ENCODE measurements at places on chromosomes 16 and 17.
A peak's percentile ranks its signal among the peaks of the same experiment; 100 is the strongest.

DNA sequence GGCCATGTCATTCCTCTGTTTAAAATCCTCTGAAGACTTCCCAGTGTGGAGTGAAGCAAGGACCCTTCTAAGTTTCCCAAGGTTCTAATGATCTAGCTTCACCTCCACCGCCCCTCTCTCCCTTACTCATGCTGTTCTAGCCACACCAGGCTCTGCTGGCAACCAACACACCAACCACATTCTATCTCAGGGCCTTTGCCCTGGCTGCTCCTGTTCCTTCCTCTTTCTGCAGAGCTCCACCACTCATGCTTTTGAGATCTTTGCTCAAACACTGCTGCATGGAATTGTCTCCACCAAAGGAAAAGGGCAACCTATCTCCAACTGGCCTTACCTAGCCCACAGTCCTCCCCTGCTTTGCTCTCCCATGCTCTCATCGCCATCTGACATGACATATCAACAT, 128.7 kb downstream of the XYLT1 start:
- no peak for DNase-seq

DNA sequence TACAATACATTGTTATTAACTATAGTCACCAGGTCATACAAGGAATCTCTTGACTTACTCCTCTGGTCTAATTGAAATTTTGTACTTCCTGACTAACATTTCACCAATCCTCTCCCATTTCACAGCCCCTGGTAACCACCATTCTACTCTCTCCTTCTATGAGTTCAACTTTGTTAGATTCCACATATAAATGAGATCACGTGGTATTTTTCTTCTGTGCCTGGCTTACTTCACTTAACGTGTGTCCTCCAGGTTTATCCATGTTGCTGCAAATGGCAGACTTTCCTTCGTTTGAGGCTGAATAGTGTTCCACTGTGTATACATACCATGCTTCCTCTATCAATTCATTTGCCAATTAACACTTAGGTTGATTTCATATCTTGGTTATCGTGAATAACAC, 128.5 kb downstream of the CHD9NB start:
- no peak for DNase-seq

DNA sequence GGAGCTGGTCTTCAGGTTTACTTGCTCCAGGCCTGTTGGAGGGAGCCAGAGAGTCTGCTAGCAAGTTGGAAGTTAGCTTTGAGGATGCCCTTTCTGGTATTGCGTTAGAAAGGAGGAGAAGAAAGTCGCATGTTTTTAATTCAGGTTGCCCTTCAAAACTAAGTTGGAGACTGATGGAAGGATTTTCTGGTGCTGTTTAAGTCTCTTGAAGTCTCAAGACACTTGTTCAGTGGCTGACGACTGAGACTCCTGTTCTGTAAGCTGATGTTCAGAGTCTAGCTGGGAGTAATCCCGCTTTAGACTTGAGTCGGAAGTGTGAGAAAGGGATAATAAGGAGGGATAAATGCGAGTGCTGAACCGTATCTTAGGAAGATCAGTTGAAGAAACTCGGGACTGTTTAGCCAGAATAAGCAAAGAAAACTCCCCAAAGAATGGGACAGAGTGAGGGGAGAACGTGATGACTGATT, 740 bp downstream of the AATF start:
- DNase-seq, result peak; percentile 9

GRCh38 chr16:50496990-50497389, 51.2 kb upstream of the NKD1 start:
- DNase-seq, result no peak

GRCh38 chr16:27742333-27742732, 192.4 kb downstream of the KATNIP start:
- no peak for DNase-seq

- DNase-seq, result no peak
Measured at GRCh38 chr16:29680180-29680598, 1.2 kb downstream of the QPRT start.

DNA sequence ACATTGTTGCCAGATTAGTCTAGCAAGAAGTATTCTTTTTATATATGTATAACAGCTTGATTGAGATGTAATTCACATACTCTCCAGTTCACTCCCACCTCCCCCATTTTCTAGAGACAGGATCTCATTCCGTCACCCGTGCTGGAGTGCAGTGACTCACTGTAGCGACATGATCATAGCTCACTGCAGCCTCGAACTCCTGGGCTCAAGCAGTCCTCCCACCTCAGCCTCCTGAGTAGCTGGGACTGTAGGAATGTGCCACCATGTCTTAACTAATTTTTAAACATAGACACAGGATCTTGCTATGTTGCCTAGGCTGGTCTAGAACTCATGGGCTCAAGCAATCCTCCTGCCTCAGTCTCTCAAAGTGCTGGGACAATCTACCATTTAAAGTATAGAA, 3.3 kb upstream of the RSAD1 start:
- no peak for DNase-seq

GRCh38 chr17:74882517-74883240, 9.9 kb upstream of the FDXR start:
- DNase-seq, result no peak

GRCh38 chr17:60538726-60539125, 12.7 kb upstream of the APPBP2 start:
- no peak for DNase-seq

DNA sequence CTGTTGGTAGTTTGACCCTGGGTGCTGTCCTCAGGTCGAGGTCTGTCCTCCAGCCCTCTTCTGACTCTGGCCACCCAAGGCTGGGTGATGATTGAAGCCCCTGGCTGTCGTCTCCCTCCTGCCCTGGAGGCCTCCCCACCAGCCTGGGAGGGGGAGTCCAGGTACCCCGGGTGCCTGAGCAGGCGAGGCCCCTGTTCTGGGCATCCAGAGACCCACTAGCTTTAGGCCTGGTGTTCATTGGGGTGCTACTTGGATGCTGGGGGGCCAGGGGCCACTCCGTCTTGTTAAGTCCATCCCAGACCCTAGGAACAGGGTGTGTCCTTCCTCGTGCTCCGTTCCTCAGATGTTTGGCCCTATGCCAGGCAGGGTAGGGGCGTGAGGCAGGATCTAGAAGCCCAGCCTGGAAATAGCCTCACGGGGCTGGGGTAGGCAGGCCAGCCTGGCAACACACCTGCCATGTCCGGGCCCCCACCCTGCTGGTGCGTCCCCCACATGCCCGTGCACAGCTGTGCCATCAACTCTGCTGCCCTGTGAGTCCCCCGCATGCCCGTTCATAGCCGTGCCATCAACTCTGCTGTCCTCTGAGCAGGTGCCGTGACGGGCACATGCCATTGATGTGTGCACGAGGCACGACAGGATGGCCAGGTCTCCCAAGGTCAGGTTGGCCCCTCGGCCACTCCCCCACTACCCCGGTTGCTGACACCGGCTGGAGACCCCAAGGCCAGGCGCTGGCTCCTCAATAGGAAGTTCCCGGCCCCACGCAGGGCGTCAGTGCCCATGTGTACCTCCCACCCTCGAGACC, 36.9 kb downstream of the GINS2 start:
- DNase-seq, result no peak

- no peak for DNase-seq
Measured at GRCh38 chr17:58233543-58233942, 4.8 kb upstream of the LPO start.

DNA sequence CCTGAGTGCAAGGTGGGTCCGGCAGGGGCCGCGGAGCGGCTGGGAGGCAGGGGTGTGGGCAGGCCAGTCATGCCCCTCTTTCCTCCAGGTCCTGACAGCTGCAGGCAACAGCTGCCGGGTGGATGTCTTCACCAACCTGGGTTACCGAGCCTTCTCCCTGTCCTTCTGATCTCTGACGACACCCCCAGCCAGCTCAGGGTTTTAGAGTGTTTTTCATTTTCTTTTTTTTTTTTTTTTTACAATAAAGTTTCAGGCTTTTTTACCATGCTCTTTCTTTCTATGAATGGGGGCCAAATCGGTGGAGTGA, 3.6 kb downstream of the THOC6 start:
- DNase-seq, result no peak

- no peak for DNase-seq
Measured at GRCh38 chr16:84826558-84826941, 6.8 kb downstream of the CRISPLD2 start.

GRCh38 chr17:40097931-40098845, 2.2 kb downstream of the NR1D1 start:
- no peak for DNase-seq

DNA sequence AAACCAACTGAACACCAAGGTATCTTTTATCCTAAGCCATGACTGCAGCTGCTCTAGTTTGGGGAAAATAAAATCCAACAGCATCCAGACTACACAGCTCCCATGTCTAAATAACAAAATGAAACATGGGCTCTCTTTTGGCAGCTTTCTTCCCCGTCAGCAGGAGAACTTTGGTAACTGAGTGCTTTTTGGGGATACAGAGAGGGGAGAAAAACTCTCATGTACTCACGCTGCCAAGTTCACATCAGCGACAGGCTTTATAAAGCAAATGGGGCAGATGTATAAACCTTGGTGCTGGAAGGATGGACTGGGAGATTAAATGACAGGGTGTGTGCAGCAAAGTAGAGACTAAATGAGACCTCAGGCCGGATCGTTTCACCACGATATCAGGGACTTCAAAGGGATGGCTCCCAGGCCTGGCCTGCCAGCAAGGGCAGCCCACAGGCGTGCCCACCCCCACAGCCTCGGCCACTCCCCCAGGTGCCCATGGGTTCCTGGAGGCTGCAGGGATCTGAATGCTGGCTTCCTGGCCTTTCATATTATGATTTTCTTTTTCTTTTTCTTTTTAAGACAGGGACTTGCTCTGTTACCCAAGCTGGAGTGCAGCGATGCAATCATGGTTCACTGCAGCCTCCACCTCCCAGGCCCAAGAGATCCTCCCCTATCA, 174.6 kb downstream of the ZNF423 start:
- no peak for DNase-seq

GRCh38 chr17:245020-245419, 63.6 kb upstream of the DOC2B start:
- DNase-seq, result no peak

GRCh38 chr16:19127674-19128131, 13.9 kb downstream of the ITPRIPL2 start:
- no peak for DNase-seq

GRCh38 chr16:106623-107324, 28.7 kb downstream of the MPG start:
- no peak for DNase-seq

- DNase-seq, result peak; percentile 26
Measured at GRCh38 chr16:70529051-70529777, 5.6 kb downstream of the SF3B3 start.

DNA sequence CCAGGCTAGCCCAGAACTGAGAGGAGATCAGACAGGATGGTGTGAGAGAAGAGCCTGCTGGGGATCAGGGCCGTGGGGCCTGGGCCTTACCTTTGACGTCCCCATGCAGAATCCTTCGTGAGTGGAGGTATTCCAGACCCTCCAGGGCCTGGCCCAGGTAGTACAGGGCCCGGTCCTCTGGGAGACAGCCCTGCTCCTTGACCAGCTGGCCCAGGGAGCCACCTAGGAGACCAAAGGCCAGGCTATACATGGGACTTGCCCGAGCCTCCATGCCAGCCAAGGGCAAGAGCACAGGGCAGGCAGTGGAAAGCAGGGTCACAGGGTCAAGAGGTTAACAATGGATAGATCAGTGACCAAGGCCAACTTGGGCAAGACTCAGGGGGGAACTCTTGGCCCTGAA, 12.1 kb upstream of the SPATA32 start:
- DNase-seq, result no peak

DNA sequence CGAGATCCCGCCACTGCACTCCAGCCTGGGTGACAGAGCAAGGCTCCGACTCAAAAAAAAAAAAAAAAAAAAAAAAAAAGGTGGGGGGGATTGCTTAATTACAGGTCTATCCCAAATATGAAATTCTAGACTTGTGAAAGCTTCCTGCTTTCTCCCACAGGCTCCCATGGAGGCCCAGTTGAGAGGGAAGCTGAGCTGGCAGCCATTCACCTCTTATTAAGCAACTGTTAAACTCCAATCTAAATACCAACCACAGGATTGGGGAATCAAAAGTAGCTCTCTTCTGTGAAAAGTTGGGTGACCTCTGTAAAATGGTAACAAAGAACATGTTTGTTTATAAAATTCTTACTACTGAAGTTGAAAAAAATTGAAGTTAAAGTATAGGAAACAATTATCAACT, 45.8 kb upstream of the STAC2 start:
- DNase-seq, result no peak

DNA sequence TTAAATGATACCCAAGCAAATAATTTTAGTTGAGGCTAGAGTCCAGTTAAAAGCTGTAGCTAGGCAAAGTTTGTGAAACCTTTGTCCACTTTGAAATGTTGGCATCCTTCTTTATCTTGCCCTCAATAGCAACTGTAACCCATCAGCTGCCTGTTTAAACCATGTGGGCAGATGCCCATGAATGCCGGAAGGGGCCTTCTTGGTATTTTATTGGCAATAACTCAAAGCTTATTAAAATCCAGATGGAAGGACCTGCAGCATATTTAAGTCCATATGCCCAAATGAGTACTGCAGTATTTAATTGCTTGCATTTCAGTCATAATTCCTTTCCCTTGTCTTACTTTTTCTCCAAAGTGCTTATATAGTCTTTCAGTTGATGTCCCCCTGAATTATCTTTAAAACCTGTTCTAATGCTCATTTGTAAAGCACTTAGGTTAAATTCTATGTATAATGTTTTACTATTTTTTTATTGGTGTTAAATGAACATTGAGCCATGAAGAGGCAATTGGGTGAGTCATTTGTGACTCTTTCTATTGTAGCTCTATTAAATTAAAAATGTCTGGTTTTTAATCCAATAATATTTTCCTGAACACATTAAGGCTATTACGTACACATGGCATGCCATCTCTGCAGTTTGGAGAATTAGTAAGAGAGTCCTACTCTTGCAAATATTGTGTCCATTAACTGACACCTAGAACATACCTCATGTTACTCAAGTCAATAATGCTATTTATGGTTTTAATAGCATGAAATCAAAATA, 225.3 kb downstream of the KCNJ2 start:
- DNase-seq, result no peak

DNA sequence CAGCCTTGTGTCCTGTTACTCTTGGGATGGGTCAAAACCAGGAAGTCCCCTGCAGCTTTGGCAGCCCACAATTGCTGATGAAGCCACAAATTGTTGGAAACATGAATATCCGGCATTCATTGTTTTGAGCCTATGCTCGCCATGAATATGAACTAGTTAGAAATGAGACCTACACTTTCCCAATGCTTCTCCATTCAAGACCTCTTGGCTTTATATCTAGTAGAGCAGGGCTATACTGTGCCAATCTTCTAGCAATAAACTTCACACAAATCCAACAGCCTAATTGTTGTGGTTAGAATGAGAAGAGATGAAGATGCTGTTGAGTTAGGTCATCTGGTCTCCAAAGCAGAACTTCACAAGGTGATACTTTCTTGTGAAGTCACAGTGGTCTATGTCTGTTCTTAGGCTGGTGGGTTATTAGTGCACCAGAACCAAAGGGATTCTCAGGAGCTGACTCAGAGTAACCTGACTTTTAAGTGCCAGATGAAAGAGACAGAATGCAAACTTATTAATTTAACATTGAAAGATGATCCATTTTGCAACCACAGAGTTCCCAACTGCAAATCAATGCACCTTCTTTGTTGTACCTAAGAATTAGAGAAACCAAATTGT, 13.7 kb upstream of the KRT23 start:
- no peak for DNase-seq

GRCh38 chr16:9509663-9510062, 418.2 kb downstream of the HAPSTR1 start:
- DNase-seq, result no peak

- no peak for DNase-seq
Measured at GRCh38 chr16:57541754-57542435, 548 bp upstream of the ADGRG5 start.

GRCh38 chr17:47808036-47808829, 13.4 kb downstream of the OSBPL7 start:
- DNase-seq, result no peak

GRCh38 chr16:84520725-84521496, 16.5 kb upstream of the MEAK7 start:
- no peak for DNase-seq

GRCh38 chr16:84759061-84759460, 59.3 kb downstream of the USP10 start:
- no peak for DNase-seq
